ENCODE measurements at places on chromosomes 7 and 10.

- DNase-seq, result no peak
These were observed 159.3 kb upstream of the GALNT17 start for GRCh38 chr7:70972693-70973092.

DNA sequence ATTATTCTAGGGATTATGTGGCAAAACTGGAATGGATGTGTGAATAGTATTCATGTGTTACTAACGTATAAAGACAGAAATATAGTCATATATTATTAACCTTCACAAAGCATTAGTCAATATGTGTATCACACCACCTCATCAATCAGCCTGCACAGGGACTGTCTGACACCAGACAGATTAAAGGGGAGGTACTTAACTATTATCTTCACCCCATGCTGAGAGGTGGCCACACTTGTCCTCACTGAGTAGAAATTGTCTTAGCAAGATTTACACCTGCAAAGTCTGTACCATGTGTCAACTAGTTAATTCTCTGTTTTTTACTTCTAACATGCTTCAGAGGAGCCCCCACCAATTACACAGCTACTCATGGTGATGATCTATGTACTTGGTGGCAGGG is 146.3 kb upstream of the LRGUK start:
- DNase-seq, result no peak

GRCh38 chr10:79072041-79072441 is 3.3 kb downstream of the ZMIZ1 start:
- DNase-seq, result no peak

GRCh38 chr10:97006364-97006763 is 174.3 kb downstream of the LCOR start:
- DNase-seq, result no peak

- no peak for DNase-seq
These were observed 86.9 kb downstream of the SND1 start for GRCh38 chr7:127738859-127739258.

DNA sequence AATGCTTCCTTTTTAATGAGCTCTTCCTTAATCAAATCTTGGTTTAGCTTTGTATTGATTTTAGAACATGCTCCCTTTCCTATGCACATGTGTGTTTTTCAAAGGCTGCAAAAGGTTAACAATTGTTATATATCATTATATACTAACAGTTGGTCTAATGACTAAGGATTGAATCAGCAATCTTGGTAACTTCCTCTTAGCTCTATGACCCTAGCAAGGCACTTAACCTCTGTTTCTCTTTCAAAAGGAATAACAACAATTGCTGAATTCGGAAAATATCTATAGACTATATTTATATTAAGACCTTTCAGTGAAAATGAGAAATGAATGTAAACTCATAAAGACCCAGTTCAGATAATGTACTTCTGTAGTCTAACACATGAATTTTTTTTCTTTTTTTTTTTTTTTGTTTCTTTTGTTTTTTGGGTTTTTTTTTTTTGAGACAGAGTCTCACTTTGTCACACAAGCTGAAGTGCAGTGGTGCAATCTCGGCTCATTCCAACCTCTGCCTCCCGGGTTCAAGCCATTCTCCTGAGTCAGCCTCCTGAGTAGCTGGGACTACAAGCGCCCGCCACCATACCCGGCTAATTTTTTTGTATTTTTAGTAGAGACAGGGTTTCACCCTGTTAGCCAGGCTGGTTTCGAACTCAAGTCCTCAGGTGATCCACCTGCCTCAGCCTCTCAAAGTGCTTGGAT is 48.8 kb downstream of the HOXA1 start:
- DNase-seq, result peak; percentile 11

All from fibroblast of skin of back (primary cell).